ENCODE measurements at places on chromosomes 16 and 17.

- DNase-seq: no peak
Observed at GRCh38 chr16:54466233-54466632, 179.6 kb upstream of the IRX3 start.

DNA sequence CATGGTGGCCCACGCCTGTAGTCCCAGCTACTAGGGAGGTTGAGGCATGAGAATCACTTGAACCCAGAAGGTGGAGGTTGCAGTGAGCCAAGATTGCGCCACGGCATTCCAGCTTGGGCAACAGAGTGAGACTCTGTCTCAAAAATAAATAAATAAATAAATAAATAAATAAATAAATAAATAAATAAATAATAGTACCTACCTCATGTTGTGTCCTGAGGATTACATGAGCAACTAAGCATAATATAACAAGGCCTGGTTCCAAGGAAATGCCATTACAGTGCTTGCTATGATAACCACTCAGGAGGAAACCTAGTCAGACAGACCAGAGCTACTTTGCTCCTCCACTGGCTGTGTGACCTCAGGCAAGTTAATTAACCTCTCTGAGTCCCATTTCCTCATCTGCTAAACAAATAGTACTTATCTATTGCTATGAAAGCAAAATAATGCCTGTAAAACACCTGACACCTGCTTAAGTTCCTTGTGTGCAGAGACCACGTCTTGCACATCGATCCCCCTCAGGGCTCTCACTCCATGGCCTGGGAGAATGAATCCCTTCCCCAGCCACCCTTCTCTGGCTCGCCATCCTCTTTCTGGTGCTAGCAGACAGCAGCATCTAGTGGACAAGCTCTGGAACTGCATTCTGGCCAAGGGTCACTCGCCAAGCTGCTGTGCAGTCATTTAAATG is 7.5 kb downstream of the EPOP start:
- DNase-seq: peak; percentile 89

DNA sequence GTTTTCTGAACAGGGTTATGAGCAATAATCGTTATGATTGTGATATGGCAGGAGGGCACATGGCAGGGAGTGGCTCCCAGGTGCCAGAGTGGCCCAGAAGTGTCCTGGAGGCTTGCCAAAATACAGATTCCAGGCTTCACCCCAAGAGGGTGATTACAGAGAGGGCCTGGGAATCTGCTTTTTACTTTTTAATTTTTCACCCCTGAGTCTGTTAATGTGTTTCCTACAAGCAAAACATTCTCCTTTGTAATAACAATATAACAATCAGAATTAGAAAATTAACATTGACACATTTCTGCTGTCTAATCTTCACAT is 212.4 kb downstream of the SNX29 start:
- no peak for DNase-seq

DNA sequence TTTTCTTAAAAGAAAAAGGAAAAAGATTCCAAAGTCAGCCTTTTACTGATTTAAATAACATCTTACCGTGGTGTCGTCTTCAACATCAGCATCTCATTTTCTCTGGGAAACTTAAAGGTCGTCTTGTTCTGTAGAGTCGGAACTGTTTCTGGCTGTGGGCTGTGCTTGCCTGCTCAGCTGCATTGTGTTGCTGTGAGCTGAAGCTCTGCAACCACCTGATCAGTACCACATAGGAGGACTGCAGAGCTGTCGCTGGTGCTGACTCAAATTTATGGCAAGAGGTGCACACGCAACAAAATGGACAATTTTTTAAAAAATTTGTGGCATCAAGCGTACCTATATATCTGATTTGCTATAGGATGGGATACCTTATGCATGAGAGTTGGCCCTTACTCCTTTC is at the start of gene OMG:
Gene OMG (minus strand): TSS at position 150 of the 400 bp plus-strand sequence. CDS start 908 bp downstream, outside the sequence.
- no peak for DNase-seq

- no peak for DNase-seq
Observed at GRCh38 chr17:65085397-65085796, 28.9 kb upstream of the GNA13 start.

GRCh38 chr16:1436731-1437355 is 6.0 kb downstream of the PERCC1 start:
- DNase-seq: no peak

GRCh38 chr16:53094013-53094630 is 39.3 kb downstream of the CHD9 start:
- no peak for DNase-seq

DNA sequence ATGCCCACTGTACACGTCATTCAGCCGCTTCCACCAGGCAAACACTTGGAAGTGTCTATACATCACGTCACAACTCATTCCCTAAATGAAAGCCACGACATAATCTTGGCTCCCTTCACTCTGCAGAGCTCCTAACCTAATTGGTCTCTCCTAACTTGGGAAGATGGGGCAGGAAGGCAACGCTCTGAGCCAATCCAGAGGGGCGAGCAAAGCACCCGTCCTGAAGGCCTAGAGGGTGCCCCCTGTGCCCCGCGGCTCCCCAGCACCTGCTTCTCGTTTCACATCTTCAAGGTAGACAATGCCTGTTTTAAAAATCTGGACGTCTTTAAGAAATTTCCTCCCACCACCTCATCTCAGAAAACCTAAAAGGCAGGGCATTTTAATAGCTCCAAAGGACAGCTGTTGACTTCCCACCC is 1.0 kb downstream of the CSNK2A2 start:
- peak; percentile 56 for DNase-seq

DNA sequence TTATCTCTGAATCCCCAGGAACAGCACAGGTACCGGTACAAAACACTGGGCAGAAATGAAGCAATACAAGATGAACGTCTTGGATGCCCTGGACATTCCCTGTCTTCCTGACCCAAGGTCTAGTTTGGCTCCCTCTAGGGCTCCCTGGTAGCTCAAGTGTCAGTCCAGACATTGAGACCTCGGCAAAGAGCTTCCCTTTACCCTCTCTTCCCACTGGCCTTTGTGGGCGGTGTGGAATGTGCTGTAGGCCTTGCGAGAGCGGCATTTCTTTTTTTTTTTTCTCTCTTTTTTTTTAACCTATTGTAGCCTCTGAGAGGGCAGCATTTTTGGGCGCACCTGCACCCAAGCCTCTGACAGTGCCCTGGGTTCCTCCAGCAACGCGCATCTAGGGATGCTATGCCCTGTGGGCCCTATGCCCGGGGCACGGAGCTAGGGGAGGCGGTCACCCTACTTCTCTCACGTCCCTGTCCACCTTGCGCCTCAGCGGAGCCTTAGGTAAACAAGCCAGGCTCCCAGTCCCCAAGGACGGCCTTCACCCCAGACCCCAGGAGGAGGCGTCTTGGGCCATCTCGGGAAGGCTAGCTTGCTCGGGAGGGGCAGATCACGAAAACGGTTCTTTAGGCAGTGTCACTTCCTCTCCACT is 1.2 kb upstream of the NFATC3 start:
- DNase-seq: peak; percentile 54

DNA sequence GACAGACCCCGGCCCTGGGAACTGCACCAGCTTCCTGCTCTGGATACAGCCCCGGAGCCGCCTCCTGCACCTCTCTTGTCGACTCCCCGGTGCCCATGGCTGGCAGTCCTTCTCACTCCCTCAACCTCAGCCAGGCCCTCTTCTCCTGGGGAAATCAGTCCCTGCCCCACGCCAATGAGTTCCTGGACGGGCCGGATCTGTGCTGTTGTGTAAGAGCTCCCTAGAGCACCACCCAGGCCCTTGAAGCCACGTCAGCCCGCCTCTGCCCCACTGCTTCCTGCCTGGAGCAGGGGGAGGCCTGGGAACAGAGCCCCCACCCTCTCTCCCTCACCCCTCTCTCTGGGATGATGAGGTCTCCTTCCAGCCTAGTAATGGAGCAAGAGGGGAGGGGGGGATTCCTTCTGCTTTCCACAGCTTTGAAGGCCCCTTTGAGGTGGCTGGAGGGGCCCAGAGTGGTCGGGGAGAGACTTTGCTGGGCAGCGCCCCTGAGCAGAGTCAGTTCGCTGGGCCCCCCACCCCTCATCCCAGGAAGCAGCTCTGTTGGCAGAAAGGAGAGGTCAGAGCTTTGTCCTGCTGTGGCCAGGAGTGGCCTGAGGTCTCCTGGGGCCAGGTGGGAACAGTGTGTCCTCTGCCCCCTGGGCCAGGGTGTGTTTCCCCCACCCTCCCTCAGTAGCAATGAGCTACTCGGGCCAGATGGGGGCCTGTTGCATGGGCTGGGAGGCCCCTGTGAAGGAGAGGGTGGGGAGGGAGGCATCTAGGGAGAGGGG is 3.8 kb downstream of the PRR29 start:
- DNase-seq: no peak

DNA sequence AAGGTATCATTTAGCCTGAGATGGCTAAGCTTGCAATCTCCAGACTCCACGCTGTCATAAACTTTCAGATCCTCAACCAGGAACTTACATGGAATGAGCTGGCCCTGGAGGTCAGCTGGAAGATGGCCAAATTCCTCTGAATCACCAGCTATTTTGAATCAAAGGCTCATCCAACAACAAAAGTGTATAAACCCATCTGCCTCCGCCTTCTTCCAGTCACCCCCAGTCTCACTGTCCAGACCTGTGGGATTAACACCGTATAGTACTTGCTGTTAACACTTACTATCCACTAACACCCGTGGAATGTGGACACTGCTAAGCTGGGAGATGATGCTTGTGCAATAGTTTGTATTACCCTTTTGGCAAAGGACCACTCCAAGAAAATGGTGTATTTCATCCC is 1.9 kb upstream of the LCMT1 start:
- peak; percentile 78 for DNase-seq

DNA sequence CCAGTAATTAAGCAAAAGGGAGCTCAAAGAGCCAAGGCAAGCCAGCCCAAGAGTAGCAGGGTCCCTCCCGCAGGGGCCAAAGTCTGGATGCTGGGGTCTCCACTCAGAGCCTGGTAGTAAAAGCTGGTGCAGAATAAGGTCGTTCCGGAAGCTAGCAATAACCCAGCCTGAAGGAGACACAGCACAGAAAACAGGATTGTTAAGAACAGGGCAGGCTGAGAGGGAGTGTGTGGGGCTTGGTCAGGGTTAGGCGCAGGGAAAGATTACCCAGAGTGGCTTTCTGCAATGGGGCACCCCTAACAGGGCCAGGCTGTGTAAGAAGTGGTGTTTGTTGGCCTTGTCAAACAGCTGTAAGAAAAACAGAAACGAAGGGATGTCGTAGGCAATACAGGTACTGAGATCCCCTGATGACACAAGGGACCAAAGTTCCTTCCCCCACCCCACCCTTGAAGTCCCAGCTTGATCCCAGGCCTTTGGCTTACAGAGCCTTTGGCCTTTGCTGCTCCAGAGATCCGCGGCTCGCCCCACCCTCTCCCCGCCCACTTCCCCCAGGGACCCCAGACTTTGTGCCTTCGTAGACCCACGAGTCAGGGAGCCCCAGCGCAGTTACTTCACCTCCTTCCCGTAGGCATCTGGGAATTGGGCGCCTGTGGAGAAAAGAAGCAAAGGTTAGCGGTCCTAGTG is 712 bp downstream of the TMEM256 start:
- DNase-seq: no peak

DNA sequence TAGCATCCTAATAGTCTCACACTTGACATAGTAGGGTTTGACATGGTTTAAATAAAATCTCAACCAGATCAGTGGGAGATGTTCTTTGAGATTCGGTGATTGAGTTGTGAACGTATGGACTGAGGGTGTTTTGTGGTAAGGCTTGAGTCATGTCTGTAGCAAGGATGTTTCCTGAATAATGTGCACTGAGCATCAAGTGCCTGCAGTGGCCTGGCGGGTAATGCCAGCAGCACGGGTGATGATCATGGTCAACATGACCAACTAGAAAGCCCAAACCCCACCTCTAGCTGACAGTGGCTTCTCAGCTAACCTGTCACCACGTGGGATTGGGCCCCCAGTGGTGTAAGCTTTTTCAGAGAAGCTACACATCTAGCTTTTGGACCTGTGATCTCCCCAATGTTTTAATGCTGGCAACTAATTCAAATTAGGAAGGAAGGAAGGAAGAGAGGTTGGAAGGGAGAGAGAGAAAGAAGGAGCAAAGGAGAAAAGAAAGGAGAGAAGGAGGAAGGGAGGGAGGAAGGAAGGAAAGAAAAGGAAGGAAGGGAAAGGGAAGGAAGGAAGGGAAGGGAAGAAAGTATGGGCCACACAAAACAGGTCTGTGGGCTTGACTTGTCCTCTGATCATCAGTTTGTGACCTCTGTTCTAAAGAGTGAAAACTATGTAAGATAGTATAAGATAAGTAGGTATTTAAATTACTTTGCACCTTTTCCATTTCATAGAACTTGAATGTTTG is 55.4 kb downstream of the WWOX start:
- no peak for DNase-seq

DNA sequence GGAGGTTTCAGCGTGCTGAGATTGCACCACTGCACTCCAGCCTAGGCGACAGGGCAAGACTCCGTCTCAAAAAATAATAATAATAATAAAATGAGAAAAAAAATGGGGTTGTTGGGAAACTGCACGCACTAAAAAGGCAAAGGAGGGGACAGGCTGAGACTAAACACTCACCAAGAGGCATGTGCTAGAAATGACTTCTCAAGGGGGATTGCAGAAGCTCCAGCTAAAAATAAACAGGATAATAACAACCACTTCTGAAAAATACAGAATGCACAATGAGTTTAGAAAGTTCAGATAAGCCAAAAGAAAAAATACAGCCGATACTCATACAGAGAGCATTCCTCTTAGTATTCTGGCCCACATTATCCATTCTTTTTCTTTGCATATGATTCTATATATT is 15.1 kb upstream of the TIMP2 start:
- DNase-seq: no peak

- no peak for DNase-seq
Observed at GRCh38 chr17:44543905-44544523, 13.3 kb upstream of the FZD2 start.

- no peak for DNase-seq
Observed at GRCh38 chr17:59353936-59354755, 22.7 kb downstream of the YPEL2 start.

GRCh38 chr17:17401271-17401781 is 75.5 kb upstream of the MED9 start:
- peak; percentile 28 for DNase-seq

DNA sequence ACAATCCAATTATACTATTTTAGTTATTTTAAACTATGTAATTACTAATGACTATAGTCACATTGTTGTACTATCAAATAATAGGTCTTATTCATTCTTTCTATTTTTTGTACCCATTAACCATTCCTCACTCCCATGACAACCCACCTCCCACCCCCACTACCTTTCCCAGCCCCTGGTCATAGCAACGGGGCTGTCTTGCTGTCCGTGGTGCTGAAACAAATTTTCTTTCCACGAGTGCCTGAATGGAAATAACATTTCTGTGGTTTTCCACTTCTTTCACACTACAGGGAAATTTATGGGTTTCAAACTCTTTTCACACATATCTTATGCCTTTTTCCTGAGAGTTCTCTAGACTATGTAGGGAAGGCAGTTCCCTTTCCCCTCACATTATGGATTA is 326.6 kb downstream of the PHKB start:
- DNase-seq: no peak

GRCh38 chr16:53817812-53818550 is 114.0 kb downstream of the FTO start:
- DNase-seq: peak; percentile 24

Measured in GM03348 (cell line).